ENCODE measurements at places on chromosomes 1 and 21.

DNA sequence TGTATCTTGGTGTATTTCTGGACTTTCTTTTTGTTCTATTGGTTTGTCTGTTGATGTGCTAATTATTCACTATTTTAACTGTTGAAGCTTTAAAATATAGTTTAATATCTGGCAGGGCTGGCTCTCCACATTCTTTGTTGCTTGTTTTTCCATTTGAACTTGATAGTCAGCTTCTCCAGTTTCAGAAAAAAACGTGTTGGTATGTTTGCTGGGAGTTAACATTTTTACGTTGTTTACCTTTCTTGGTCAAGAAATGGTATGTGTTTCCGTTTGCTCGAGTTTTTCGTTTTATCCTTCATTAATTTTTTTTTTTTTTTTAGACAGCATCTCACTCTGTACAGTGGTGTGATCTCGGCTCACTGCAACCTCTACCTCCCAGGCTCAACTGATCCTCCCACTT lies 16.9 kb upstream of the ZBTB40 start:
- no peak for DNase-seq

DNA sequence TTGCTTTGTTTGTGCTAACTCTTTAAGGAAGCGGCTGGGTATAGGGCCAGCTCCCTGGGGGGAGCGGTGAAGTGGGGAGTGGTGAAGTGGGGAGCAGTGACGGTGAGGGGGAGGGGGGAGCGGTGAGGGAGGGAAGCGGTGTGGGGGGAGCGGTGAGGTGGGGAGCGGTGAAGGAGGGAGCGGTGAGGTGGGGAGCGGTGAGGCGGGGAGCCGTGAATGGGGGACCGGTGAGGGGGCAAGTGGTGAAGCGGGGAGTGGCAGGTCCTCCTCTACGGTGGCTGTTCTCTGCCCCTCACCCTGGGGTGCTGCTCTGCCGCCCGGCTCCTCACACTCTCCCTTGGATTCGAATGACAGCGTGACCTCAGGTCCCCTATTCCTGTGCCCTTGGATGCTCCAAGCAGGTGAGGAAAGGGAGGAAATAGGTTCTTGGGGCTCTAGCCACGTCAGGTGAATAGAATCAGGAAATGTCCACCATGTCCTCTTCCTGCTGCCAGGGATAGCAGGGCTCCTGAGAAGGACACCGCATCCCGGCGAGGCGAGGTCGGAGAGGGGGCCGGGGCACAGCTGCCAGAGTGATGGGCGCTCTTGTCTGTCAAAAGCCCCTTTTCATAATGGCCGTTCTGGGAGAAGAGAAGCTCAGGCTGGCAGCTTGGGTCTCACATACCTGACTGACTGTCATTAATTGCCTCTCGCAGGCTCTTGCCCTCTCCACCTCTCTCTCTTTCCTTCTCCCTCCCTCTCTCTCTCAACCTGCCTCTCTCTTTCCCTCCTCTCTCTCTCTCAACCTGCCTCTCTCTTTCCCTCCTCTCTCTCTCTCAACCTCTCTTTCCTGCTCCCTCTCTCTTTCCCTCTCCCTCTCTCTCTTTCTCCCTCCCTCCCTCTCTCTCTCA lies 134.2 kb downstream of the PGBD5 start:
- DNase-seq: no peak

- peak; percentile 23 for DNase-seq
Observed at GRCh38 chr21:43921979-43922945, 57.2 kb downstream of the AGPAT3 start.

DNA sequence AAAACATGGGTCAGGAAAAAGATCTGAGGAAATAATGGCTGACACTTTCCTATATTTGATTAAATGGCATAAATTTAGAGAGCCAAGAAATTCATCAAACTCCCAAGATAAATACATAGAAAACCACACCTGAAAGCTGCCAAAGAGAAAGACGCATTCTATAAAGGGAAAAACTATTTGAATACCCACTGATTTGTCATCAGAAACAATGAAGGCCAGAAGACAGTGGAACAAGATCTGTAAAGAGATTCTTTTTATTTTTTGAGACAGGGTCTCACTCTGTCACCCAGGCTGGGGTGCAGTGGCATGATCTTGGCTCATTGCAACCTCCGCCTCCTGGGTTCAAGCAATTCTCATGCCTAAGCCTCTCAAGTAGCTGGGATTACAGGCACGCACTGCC lies 17.4 kb downstream of the SDE2 start:
- DNase-seq: no peak

GRCh38 chr1:7470904-7471638 lies 300.0 kb upstream of the VAMP3 start:
- no peak for DNase-seq

- no peak for DNase-seq
Observed at GRCh38 chr1:76695535-76695934, 171.7 kb upstream of the ST6GALNAC5 start.

GRCh38 chr1:204744107-204744779 lies 58.7 kb upstream of the LRRN2 start:
- DNase-seq: no peak

GRCh38 chr1:230735447-230735846 lies 11.7 kb upstream of the CAPN9 start:
- DNase-seq: no peak

- peak; percentile 80 for DNase-seq
Observed at GRCh38 chr1:205775015-205775716, at the start of gene RAB29. Gene RAB29 (minus strand): TSS chr1:205775482. CDS start chr1:205774956, 526 bp downstream.

DNA sequence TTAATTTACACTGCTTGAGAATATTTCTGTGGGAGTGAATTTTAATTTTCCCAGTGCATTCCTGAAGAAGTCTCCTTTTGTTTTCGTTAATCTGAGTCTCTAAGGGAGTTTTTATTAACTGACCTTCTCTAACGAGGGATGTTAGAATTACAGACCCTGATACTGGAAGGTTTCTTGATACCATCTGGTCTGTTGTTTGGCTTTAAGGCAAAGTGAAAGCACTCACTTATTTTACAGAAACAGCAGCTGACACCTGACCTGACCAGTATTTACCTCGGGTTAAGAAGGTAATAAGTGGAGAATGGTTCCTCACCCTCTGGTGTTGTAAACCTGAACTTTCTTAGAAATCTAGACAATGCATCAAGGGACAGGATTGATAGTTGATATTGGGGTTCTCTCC lies 12.4 kb downstream of the CDC14A start:
- DNase-seq: no peak

DNA sequence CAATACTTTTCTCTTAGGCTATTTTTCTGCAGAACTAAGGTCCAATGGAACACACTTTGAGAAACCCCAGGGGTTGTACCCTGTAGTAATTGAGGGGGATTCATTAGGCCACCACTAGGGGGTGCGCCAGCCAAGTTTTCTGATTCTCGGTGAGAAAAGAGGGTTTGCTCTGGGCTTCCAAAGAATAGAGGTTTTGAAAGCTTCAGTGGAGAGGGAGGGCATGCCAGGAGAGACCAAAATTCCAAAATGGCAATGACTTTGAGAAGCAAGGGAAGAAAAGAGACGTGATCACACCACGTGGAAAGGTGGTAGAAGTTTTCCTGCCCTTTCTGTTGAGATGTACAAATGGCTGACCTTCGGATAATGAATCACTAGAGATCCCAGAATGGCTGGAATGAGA lies 323.3 kb downstream of the RPS6KC1 start:
- no peak for DNase-seq

DNA sequence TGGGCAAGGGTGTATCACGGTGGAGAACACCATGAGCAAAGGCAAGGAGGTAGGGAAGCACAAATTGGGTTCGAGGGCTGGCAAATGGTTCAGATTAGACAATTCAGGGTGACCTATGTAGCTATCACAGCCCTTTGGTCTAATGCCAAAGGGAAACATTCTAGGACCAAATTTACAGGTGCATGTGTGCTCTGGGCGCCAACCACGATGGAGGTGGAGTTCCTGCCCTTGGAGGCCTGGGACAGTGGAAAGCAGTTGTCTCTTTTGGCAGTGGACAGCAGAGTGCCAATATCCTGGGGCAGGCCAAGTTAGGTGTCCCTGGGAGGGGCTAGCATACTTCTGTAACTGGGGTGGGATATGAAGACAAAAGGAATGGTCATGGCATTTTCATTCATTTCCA lies 40.1 kb downstream of the IGFN1 start:
- no peak for DNase-seq

DNA sequence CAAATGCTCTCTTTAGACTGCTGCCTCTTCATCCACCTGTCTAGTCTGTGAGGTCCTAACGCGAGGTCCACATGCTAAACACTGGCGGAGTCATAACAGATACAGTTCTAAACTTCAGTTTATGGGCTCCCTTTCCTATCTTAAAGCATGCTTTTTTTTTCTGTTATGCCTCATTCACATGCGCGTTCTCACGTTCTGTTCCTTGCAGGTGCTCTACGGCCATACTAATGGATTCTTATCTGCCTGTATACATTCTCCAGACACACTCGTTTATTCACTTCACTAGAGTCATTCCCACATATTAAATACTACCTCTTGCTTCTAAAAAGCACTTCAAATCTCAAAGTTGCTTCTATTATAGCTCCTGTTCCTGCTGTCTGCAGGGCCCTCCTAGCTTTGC lies 38.7 kb downstream of the PHC2 start:
- DNase-seq: no peak

Data from T-helper 22 cell (primary cell).